ENCODE measurements at places on chromosomes 7 and 10. TPM values are rescaled to one million over a fixed set of nuclear protein-coding genes. Genes with fewer than 3 reads are reported as not detected.

DNA sequence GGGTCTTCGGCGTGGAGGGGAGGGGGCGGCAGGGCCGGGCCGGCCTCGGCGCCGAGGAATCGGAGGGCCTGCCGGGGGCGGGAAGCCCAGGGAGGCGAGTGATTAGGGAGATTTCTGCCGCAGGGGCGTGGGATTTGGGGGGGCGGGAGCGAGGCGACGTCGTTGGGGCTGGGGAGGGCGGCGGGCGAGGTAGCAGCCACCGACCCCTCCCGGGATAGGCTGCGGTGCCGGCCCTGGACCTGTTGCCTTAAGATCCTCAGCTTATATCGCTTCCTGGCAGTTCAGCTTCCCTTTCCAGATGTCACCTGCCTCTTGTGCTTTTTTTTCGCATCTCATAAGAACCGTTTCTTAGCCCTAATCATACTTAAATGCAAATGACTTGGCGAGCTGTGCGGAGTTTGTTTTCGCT, 655 bp downstream of the LMTK2 start:
- no peak for DNase-seq

DNA sequence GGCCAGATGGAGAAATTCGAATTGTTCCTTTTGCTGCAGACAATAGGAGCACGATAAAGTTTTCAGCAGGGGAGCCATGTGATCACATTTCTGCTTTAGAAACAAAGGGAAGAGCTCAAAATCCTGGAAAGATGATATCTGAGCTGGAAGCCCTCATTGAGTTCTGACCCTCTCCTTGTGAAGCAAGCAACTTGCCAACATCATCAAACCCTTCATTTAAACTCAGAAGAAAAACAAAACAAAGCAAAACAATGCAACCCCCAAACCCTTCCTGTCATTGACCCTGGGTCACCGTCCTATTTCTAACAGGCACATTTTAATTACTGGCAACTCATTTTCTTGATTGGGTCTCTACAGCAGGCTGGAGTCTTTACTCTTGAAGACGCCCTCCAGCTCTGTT, 198.3 kb upstream of the ZNF32 start:
- DNase-seq = no peak

DNA sequence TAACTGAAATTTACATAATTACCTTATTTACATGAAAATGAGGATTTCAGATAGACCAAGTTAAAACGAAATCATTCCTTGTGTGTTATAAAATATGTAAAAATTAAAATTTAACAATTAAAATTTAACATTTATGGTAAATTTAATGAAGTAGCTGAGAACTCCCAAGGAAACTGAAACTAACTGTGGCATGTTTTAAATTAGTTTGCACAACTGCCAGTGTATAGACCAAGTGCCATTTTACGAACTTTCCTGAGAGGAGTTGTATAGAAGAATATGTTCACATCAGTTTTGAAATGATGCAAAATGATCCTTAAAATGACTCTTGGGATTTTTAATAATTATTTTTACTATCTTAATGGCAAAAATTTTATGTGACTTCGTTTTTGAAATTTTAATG, 23.6 kb downstream of the PDLIM1 start:
- no peak for DNase-seq

DNA sequence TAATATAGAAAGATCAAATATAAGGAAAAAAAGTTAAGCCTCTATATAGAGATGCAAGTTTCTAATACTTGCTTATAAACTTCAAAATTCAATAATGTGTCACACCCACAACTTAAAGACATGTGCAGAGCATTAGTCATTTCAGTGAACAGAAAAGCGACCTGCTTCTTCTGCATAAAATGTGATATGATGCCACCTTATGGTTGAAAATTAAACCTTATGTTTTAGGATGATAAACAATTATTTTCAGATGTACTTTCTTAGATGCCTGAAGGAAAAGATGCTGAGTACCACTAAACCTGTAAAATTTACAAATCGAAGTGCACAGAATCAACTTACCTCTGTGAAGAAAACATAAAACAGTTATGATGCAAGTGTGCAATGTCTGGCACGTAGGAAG, 96.0 kb downstream of the MTERF1 start:
- DNase-seq = no peak

- DNase-seq = no peak
Measured at GRCh38 chr10:90912174-90912573, 8.7 kb downstream of the ANKRD1 start.

Gene ACTL6B
- not detected for polyA plus RNA-seq

Gene SLC26A3
- not detected for polyA plus RNA-seq

DNA sequence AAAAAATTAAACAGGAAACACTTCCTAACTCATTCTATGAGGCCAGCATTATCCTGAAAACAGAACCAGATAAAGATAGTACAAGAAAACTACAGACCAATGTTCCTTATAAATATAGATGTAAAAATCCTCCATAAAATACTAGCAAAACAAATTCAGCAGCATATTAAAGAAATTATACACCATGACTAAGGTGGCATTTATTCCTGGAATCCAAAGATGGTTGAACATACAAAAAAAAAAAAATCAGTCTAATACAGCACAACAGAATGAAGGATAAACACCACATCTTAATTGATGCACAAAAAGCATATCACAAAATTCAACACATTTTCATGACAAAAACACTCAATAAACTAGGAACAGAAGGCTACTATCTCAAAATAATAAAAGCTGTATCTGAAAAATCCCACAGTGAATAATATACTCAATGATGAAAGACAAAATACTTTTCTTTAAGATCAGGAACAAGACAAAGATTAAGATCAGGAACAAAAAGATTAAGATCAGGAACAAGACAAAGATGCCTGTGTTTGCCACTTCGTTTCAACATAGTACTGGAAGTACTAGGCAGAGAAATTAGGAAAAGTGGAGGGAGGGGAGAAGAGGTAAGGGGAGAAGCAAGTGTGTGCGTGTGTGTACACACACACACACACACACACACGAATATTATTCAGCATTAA, 95.6 kb downstream of the SNX13 start:
- DNase-seq = no peak

Gene PPP1R3A
- not detected for polyA plus RNA-seq

Gene CALML5
- not detected for polyA plus RNA-seq

GRCh38 chr10:118003126-118003525, 43.6 kb downstream of the RAB11FIP2 start:
- no peak for DNase-seq

Gene PON3
- 0.39 TPM for polyA plus RNA-seq

DNA sequence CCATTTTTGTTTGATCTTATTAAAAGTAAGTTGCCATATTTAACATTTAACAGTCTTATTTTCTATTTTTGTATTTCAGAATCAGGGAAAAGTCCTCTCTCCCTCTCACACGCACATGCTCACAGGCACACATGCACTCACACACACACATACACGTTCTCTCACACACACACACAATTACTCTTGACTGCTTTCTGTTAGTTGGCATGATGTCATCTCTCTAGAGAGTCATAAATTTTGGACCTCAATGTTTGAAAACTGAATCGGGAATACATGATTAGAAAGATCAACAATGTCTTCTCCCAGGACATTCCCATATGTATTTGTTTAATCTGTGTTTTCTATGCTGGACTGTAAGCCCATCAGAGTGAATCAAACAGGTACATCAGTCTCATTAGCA, 165.7 kb upstream of the AHR start:
- DNase-seq = no peak

GRCh38 chr7:2301511-2301863, 12.8 kb downstream of the SNX8 start:
- DNase-seq = no peak

Gene SAP25
- polyA plus RNA-seq = not detected

- DNase-seq = no peak
Measured at GRCh38 chr10:129465796-129466702, 992 bp upstream of the MGMT start.

Gene DPYSL4
- polyA plus RNA-seq = not detected

GRCh38 chr10:122126763-122127659, 138.0 kb downstream of the TACC2 start:
- no peak for DNase-seq

- DNase-seq = no peak
Measured at GRCh38 chr7:38873433-38873832, 35.6 kb downstream of the VPS41 start.

DNA sequence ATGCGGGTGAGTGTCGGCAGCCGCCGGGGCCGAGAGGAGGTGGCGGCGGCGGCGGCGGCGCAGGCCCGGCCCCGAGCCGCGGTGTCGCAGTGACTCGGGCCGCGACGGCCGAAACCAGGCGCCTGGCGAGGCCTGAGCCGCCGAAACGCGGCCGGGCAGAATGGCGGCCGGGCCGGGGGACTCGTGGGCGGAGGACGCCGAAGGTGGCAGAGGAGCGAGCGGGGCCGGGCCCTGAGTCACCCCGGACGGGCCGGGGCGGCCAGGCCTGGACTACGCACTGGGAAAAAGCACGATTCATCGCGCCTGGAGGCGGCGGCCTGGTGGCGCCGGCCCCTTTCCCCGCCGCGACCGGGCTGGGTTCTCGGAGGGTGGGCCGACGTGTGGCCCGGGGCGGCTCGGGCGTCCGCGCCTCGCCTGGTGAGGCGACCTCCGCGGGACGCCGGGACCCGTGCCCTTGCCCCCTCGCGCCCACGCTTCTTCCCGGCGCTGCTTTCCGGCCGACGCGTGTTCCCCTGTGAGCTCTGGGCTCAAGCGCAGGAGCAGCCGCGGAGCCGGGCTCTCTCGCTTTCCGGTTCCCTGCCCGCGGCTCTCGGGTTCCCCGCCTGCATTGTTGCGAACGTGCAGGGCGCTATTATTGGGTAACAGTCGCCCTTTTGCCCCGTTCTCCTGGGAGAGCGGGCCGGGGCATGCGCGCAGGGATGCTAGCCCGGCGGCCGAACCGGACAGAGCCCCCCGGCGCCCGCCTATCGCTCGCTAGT, 500 bp downstream of the CUL1 start:
- DNase-seq = peak; percentile 49

- DNase-seq = no peak
Measured at GRCh38 chr10:127275793-127276450, 79.5 kb upstream of the INSYN2A start.

GRCh38 chr7:149610441-149611011, 112.9 kb upstream of the ZNF746 start:
- DNase-seq = no peak

Gene PNLIPRP2
- not detected for polyA plus RNA-seq

Gene MBLAC1
- 2.2 TPM for polyA plus RNA-seq

GRCh38 chr10:132313305-132313704, 5.6 kb upstream of the STK32C start:
- no peak for DNase-seq

DNA sequence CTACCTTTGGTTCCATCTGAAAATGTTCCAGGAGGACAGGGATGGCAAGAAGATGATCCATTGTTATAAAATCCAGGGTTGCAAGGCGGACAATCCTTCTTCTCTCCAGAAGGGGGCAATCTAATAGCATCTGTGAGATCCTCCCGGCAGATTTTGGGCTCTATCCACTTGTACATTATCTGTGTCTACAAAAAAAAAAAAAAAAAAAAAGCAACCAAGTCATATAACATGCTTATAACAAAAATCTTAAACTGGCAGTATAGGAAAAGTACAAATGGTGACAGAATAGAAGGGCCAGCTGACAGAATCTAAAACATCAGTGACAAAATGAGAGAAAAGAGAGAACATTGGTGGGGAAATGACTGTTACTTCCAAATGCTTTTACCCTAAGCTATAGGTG, 132.7 kb downstream of the ELAPOR2 start:
- peak; percentile 17 for DNase-seq

Gene C7orf33
- not detected for polyA plus RNA-seq

- DNase-seq = peak; percentile 33
Measured at GRCh38 chr10:62638062-62638477, 166.4 kb upstream of the ADO start.

DNA sequence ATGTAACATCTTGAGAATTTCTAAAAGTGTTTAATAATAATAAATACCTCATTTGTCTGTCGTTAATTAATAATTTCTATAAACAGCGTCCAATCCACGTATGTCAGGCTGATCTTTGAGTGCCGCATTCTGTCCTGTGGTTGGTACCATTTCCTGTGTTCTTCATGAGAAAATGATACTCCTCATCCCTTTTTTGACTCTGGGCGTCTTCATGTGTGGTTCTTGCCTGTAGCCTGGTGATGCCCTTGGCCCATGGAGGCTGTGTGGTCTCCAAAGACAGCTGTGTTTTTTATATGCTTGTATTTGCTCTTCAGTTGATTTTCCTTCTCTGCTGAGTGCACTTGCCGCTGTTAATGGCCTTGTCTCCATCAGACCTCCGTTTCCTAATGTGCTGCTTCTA, 31.5 kb downstream of the GLRX3 start:
- DNase-seq = no peak

DNA sequence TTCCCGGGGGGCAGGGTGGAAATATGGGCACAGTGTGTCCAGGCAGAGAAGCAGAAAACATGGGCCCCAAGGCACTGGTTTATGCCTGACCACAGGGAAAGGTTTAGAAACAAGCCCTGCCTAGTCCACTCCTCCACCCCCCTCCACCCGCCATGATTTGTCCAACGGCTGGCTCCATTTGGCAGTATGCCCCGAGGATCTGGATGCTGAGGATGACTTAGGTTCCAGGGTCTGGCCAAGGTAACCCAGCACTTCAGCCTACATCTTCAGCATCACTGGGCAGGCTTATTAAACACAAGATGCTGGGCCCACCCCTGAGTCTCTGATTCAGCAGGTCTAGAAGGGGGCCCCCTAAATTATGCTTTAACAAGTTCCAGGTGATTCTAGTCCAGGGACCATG, 121.9 kb downstream of the RALA start:
- DNase-seq = no peak

- DNase-seq = peak; percentile 50
Measured at GRCh38 chr10:79444199-79445119, 965 bp downstream of the ZCCHC24 start.

GRCh38 chr7:128934361-128935341, 3.1 kb upstream of the IRF5 start:
- DNase-seq = no peak

Gene FAM241B
- 0.47 TPM for polyA plus RNA-seq

GRCh38 chr7:16514271-16514670, 12.4 kb upstream of the LRRC72 start:
- no peak for DNase-seq

Gene ANKRD22
- polyA plus RNA-seq = 0.84 TPM

GRCh38 chr10:529468-530230, 159.8 kb downstream of the DIP2C start:
- no peak for DNase-seq

Gene CCM2
- 103 TPM for polyA plus RNA-seq

Gene CTBP2
- polyA plus RNA-seq = 154 TPM

All from immature natural killer cell (primary cell).